Stomach (tissue), 19 donors: ENCODE measurements at places on chromosomes 1 and 21. TPM values are rescaled to one million over a fixed set of nuclear protein-coding genes. Genes with fewer than 3 reads are reported as not detected.

Gene ANGPTL7
- 1.6 TPM for total RNA-seq

Gene ETNK2
- 3.2 TPM for total RNA-seq

- no peaks in the 10 kb centered on the region for H3K4me1 ChIP-seq
- DNase-seq, result no peak
- no peaks in the 10 kb centered on the region for H3K36me3 ChIP-seq
- no peak overlapping the region for H3K27ac ChIP-seq
- no peak overlapping the region for H3K4me3 ChIP-seq
Measured at GRCh38 chr1:171816300-171816901, 24.9 kb upstream of the DNM3 start.

Gene FCRL6
- total RNA-seq, result not detected

- H3K27me3 ChIP-seq, result no peaks in the 10 kb centered on the region
- H3K27ac ChIP-seq, result no peak overlapping the region
- H3K4me3 ChIP-seq, result no peak overlapping the region
- peaks cover 62% of the 10 kb centered on the region for H3K36me3 ChIP-seq
Measured at GRCh38 chr1:75733661-75734060, 9.2 kb downstream of the ACADM start.

- H3K36me3 ChIP-seq, result no peaks in the 10 kb centered on the region
- H3K4me1 ChIP-seq, result peaks cover 33% of the 10 kb centered on the region
- DNase-seq, result no peak
- no peak overlapping the region for H3K27ac ChIP-seq
Measured at GRCh38 chr1:179156026-179156425, 73.5 kb downstream of the ABL2 start.

GRCh38 chr1:236870721-236871120, 75.6 kb downstream of the MTR start:
- no peaks in the 10 kb centered on the region for H3K4me1 ChIP-seq
- no peak overlapping the region for H3K4me3 ChIP-seq
- H3K27me3 ChIP-seq, result no peaks in the 10 kb centered on the region
- DNase-seq, result no peak

GRCh38 chr1:27388337-27389005, 4.0 kb upstream of the GPR3 start:
- peaks cover 8% of the 10 kb centered on the region for H3K27me3 ChIP-seq
- DNase-seq, result peak; percentile 83
- H3K4me3 ChIP-seq, result no peak overlapping the region

DNA sequence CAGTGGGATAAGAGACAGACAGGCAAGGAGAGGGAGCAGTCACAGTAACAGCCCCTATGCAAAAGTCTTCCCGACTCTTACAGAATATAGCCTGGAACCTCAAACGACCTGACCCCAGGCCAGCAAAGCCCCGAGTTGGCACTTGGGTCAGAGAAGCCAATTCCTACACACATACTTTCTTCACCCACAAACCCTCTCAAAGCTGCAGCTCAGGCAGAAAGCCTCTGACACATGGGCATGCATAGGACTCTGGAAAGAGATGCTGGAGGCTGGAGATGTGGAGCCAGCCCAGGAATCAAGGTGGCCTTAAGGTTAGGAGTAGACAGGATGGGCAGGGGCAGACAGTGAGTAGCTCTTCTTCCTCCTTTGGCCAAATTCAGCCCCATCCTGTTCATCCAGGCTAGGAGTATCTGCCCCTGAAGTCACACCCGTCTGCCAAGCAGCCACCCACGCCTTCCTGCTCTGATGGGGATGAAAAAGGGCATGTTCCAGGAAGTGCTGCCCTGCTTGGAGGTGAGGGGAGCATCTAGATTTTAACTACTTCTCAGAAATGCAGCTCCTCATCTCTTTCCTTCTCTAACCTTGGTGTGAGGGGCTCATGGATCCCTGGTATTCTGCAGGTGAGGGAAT, 7.8 kb downstream of the SLC41A1 start:
- no peak for DNase-seq
- peaks cover 93% of the 10 kb centered on the region for H3K4me1 ChIP-seq
- peak overlapping the region; percentile 17 for H3K27ac ChIP-seq
- no peak overlapping the region for H3K4me3 ChIP-seq
- H3K27me3 ChIP-seq, result no peaks in the 10 kb centered on the region

DNA sequence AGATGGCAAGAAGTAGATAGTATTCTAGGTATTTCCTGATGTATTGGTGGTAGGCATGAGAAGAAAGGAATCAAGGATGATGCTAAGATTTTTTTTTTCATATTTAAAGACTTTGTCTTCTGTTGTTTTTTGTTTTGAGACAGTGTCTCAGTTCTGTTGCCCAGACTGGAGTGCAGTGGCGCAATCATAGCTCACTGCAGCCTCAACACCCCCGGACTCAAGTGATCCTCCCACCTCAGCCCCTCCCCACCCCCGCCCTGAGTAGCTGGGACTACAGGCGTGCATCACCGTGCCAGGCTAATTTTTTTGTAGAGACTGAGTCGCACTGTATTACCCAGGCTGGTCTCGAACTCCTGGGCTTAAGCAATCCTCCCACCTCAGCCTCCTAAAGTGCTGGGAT, 2.8 kb upstream of the CAPZB start:
- H3K27me3 ChIP-seq, result no peaks in the 10 kb centered on the region
- peak overlapping the region; percentile 100 for H3K27ac ChIP-seq
- no peak overlapping the region for H3K4me3 ChIP-seq
- H3K36me3 ChIP-seq, result no peaks in the 10 kb centered on the region

- H3K4me3 ChIP-seq, result no peak overlapping the region
- no peaks in the 10 kb centered on the region for H3K27me3 ChIP-seq
- H3K36me3 ChIP-seq, result no peaks in the 10 kb centered on the region
Measured at GRCh38 chr1:112444269-112444668, 48.3 kb downstream of the CTTNBP2NL start.

Gene CHIA
- total RNA-seq, result 8.1 TPM

DNA sequence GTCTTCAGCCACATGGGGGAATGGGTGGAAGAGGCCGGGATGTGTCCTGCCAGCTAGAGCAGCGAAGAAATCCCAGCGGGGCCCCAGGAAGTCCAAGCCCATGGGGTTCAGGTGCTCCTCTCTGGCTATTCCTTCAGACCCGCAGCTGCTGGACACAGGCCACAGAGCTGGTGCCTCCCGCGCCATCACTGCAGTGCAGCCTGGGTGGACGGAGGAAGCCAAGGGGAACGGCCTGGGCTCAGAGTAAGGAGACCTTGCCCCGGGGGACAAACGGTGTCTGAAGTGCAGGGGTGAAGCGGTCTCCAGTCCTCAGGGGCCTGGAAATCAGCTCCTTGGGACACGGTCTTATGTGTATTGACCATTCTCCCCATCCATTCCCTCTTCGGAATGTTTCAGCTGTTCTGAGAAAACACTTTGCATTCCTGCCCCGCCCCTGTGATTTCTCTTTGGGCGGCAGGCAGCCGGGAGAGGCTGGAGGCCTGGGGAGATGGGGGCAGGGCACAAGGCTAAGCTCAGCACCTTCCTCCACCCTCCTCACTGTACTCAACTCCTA, 18.4 kb downstream of the MTHFR start:
- DNase-seq, result peak; percentile 81
- peak overlapping the region; percentile 97 for H3K27ac ChIP-seq
- H3K36me3 ChIP-seq, result no peaks in the 10 kb centered on the region
- H3K4me3 ChIP-seq, result no peak overlapping the region
- no peaks in the 10 kb centered on the region for H3K27me3 ChIP-seq

GRCh38 chr1:12167493-12168429, 970 bp downstream of the TNFRSF1B start:
- peak overlapping the region; percentile 89 for H3K27ac ChIP-seq
- peaks cover 17% of the 10 kb centered on the region for H3K4me1 ChIP-seq
- no peaks in the 10 kb centered on the region for H3K36me3 ChIP-seq
- peak overlapping the region; percentile 71 for H3K4me3 ChIP-seq
- no peak for DNase-seq

GRCh38 chr1:13769212-13769611, 69.2 kb downstream of the PRDM2 start:
- peaks cover 5% of the 10 kb centered on the region for H3K4me1 ChIP-seq
- no peaks in the 10 kb centered on the region for H3K27me3 ChIP-seq
- no peak overlapping the region for H3K4me3 ChIP-seq
- H3K27ac ChIP-seq, result no peak overlapping the region

- no peaks in the 10 kb centered on the region for H3K4me1 ChIP-seq
- H3K4me3 ChIP-seq, result no peak overlapping the region
- no peak overlapping the region for H3K27ac ChIP-seq
- DNase-seq, result peak; percentile 16
Measured at GRCh38 chr1:53616927-53617326, 122.0 kb downstream of the GLIS1 start.

- peaks cover 46% of the 10 kb centered on the region for H3K27me3 ChIP-seq
- H3K4me1 ChIP-seq, result peaks cover under 1% of the 10 kb centered on the region
- H3K36me3 ChIP-seq, result no peaks in the 10 kb centered on the region
Measured at GRCh38 chr1:6143395-6143794, 36.7 kb downstream of the CHD5 start.

- no peaks in the 10 kb centered on the region for H3K36me3 ChIP-seq
- H3K27ac ChIP-seq, result no peak overlapping the region
- peaks cover 59% of the 10 kb centered on the region for H3K4me1 ChIP-seq
- H3K4me3 ChIP-seq, result no peak overlapping the region
- no peaks in the 10 kb centered on the region for H3K27me3 ChIP-seq
Measured at GRCh38 chr1:221722254-221723017, 19.5 kb downstream of the DUSP10 start.

- H3K4me3 ChIP-seq, result no peak overlapping the region
- no peak for DNase-seq
- peaks cover 12% of the 10 kb centered on the region for H3K36me3 ChIP-seq
Measured at GRCh38 chr1:9549955-9550546, 10.8 kb downstream of the SLC25A33 start.

Gene SPSB1
- total RNA-seq, result 15.1 TPM

Gene RNU1-2
- under 0.01 TPM for total RNA-seq

DNA sequence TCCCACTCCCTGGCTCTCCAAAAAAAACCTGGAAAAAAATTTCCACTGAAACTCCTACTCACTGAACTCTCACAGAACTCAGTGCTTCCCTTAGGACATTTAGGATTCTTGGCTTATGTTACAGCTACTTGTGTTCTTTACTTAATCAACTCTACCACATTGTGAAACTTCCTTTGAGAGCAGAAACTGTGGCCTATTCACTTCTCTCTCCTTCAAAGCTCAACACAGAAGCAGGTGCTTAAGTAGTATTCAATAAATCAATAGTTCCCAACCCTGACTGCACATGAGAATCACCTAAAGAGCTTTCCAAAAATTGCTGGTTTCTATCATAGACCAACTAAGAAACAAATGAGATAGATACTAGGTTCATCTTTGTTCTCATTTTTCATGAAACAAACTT, 67.9 kb upstream of the DMRTA2 start:
- H3K27me3 ChIP-seq, result no peaks in the 10 kb centered on the region
- no peak overlapping the region for H3K27ac ChIP-seq
- no peak overlapping the region for H3K4me3 ChIP-seq
- peaks cover 4% of the 10 kb centered on the region for H3K36me3 ChIP-seq

DNA sequence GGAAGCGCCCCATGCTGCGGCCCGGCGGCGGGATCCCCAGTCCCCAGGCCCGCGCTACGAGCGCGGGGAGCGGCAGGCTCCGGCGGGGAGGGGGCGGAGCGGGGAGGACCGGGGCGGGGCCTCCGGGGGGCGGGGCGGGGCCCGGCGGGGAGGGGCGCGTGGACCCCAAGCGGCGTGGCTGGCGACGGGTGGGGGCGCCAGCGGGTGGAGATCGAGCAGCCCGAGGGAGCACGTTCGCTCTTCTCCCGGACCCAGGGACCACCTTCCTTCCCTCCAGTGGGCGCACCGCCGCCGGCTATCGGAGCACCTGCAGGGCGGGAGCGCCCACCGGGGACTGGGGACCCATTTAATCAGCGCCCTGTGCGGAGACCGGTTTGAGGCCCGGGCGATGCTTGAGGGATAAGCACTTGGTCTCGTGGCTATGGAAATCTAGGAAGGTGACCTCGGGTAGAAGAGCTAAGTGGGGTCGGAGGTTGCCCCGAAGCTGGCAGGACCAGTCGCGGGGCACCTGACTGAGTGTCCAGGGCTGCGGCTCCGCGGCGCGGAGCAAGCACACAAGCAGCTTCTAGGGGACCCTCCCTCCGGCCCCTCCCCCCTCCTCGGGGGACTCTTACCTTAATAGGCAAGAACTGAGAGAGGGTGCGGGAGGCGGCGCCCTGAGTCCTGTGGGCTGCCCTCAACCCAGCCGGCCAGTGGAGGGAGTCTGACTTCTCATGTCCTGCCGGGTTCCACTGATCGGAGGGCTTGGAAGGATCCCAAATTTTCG, at the start of gene TSPAN2:
TSPAN2 (minus strand) TSS at position 84 of the 766 bp plus-strand sequence; CDS start at position 13, 71 bp downstream.
- H3K4me3 ChIP-seq, result peak within 1 kb of the TSS; percentile 68
- peak within 1 kb of the TSS; percentile 80 for H3K27ac ChIP-seq

Gene P3H1
- 46.6 TPM for total RNA-seq

DNA sequence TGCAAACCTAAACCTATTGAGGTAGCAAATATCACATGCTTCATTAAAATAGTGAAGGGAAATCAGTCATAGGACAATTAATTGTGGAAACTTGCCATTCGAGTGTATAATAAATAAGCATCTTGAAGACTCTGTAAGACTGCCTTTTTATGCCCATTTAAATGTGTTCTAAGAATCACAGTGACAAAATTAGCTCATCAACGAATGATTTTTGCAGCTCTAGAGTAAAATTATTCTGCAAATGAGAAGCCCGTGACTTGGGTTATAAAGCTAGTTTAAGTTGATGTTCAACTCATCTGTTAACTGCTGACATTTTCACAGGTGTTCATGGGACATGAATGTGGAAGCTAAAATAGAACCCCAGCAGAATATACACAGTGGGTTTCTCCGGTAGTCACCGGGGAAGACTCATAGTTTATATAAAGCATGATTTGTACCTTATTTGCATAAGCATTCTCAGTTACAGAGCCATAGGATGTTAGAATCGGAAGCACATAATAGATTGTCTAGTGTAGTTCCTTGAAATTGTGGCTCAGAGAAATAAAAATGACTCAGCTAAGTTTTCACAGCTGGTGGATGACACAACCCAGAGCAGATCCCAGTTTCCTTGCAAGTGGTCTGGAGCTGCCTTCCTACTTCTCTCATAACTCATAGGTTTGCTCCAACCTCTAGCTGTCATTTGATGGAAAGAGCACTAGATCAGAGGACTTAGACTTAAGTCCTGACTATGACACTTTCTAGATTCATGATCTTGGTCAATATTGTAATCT, 107.3 kb downstream of the UCHL5 start:
- no peak overlapping the region for H3K27ac ChIP-seq
- H3K4me1 ChIP-seq, result peaks cover 14% of the 10 kb centered on the region
- no peak overlapping the region for H3K4me3 ChIP-seq
- no peak for DNase-seq
- H3K27me3 ChIP-seq, result no peaks in the 10 kb centered on the region

- H3K4me3 ChIP-seq, result peak overlapping the region; percentile 95
- peaks cover 17% of the 10 kb centered on the region for H3K36me3 ChIP-seq
- no peaks in the 10 kb centered on the region for H3K27me3 ChIP-seq
- peaks cover 43% of the 10 kb centered on the region for H3K4me1 ChIP-seq
- peak; percentile 72 for DNase-seq
- peak overlapping the region; percentile 93 for H3K27ac ChIP-seq
Measured at GRCh38 chr1:205812271-205812877, 624 bp downstream of the SLC41A1 start.

DNA sequence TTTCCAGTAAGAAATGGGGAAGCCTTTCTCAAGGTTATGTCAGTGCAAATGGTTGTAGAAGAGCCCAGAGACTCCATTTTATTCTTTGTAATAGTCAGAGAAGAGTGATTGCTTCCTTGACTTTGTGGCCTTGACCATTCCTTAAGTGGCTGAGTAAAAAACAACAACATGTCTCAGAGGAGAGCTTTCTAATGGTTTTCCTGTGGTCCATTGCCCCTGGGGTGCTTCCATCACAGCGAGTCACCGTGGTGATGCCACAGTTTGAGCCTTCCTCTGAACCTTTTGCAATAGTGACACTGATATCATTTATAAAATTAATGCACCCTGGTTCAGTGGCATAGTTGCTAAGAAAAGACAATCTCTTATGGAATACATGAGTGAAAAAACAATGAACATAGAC, 38.6 kb downstream of the PAPPA2 start:
- no peaks in the 10 kb centered on the region for H3K36me3 ChIP-seq
- H3K4me3 ChIP-seq, result no peak overlapping the region
- no peaks in the 10 kb centered on the region for H3K27me3 ChIP-seq
- no peaks in the 10 kb centered on the region for H3K4me1 ChIP-seq

Gene CRB1
- not detected for total RNA-seq
